ENCODE measurements at places on chromosomes 13 and 19.

DNA sequence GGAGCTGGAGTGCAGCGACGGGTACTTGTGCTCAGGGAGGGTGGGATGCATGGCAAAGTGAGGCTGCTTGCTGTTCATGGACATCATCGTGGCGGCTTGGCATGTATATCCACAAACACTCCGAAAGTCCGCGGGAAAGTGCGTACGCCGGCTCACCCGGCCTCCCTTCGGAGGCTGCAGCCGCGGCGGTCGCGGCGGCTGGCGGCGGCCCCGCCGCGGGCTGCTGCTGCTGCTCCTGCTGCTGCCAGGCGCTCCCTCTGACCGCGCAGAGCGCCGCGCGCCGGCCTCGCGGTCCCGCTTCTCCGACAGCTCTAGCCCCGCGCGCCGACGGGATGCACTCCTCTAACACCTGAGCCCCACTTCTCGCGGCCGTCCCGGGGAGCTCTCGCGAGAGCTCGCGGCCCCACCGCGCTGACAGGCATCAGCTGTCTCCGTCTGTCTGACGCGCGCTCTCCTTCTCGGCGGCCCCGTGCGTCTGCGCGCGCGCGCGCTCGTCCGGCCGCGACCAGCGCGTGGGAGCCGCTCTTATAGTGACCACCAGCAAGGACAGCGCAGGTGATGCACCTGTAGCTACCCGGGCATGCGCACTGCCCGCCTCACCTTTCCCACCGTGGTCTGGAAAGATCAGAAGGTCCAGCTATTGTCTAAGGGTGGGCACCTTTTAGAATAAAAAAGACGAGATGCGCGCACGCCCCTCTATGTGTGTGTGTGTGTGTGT, at the start of gene POU4F1:
TSS of gene POU4F1 (minus strand) at position 313 of the 718 bp plus-strand sequence. CDS start at position 87, 226 bp downstream.
- no peak for DNase-seq

DNA sequence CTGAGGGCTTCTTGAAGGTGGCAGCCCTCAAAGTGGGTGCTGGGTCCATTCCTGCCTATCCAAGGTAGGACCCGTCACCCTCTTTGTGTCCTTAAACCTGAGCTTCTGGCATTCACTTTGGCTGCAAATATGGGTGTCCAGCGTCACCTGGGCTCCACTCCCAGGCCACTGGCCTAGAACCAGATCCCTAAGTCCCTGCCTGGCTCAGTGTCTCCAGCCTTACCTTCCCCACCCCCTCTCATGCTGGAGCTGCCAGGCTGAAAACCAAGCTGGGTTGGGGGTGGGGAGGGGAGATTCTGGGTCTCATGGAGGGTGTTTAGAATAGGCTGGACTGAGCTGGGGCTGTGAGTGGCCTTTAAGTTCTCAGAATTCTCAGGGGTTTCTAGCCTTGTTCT, 12.4 kb downstream of the PDE4A start:
- no peak for DNase-seq

DNA sequence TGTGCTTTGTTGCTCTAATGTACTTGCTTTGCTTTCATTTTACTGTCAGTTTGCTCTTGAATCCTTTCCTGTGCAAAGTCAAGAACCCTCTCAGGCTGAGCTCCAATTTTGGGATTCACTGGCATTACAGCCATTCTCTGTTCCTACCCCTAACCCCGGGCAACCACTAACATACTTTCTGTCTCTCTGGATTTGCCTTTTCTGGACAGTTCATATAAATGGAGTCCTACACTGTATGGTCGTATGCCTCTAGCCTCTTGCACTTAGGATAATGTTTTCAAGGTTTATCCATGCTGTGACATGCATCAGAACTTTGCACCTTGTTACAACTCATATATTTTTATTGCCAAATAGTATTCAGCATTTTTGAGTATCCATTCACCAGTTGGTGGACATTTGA, 2.7 kb upstream of the TEX30 start:
- no peak for DNase-seq

- DNase-seq = no peak
Measured at GRCh38 chr19:5895890-5896289, 7.7 kb downstream of the NDUFA11 start.

GRCh38 chr19:35268536-35269437, at the start of gene USF2:
Gene USF2 (plus strand): TSS chr19:35268962. CDS start chr19:35269102, 140 bp downstream.
- DNase-seq = no peak

- DNase-seq = peak; percentile 80
Measured at GRCh38 chr19:54248016-54248601, 5.5 kb upstream of the LILRA6 start.

DNA sequence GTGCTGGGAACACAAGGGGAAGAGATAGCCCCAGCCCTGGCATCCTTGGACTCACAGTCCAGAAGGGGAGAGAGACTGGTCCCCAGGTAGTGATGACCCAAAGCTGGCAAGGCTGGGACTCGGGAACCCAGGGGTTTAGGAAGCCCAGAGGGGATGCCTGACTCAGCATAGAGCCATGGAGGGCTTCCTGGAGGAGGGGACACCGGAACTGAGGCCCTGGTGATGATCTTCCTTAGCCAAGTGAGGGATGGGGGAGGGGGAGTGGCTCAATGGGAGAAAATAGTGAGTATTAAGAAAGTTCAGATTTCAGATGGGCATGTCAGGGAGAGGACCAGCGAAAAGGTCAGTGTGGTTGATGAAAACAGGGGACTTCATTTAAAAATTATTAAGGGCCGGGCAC, 26.8 kb downstream of the EXOC3L2 start:
- DNase-seq = no peak

- no peak for DNase-seq
Measured at GRCh38 chr13:76853481-76853880, 32.7 kb downstream of the KCTD12 start.

DNA sequence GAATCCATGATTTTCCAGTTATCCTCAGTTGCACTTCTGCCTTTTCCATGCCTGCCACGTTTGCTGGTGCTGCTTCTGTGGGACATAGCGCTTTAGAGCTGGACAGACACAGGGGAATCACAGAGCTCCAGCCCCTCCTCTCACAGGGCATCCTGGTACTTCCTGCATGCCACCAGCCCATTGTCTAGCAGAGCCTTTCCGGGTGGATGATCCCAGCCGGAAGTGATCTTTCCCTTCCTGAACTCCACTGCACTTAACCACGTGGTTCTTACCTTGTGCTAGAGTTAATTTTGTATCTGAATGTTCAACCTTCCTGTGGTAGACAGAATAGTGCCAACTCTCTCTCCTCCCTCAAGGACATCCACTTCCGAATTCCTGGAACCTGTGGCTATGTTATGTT, 12.6 kb upstream of the OLFM4 start:
- no peak for DNase-seq

- DNase-seq = no peak
Measured at GRCh38 chr13:38824342-38824741, 137.5 kb downstream of the FREM2 start.

- DNase-seq = no peak
Measured at GRCh38 chr19:19677579-19677978, 8.9 kb downstream of the ZNF101 start.

- DNase-seq = no peak
Measured at GRCh38 chr13:66618702-66619101, 611.4 kb downstream of the PCDH9 start.

GRCh38 chr13:35460061-35460460, 16.4 kb downstream of the MAB21L1 start:
- DNase-seq = no peak

DNA sequence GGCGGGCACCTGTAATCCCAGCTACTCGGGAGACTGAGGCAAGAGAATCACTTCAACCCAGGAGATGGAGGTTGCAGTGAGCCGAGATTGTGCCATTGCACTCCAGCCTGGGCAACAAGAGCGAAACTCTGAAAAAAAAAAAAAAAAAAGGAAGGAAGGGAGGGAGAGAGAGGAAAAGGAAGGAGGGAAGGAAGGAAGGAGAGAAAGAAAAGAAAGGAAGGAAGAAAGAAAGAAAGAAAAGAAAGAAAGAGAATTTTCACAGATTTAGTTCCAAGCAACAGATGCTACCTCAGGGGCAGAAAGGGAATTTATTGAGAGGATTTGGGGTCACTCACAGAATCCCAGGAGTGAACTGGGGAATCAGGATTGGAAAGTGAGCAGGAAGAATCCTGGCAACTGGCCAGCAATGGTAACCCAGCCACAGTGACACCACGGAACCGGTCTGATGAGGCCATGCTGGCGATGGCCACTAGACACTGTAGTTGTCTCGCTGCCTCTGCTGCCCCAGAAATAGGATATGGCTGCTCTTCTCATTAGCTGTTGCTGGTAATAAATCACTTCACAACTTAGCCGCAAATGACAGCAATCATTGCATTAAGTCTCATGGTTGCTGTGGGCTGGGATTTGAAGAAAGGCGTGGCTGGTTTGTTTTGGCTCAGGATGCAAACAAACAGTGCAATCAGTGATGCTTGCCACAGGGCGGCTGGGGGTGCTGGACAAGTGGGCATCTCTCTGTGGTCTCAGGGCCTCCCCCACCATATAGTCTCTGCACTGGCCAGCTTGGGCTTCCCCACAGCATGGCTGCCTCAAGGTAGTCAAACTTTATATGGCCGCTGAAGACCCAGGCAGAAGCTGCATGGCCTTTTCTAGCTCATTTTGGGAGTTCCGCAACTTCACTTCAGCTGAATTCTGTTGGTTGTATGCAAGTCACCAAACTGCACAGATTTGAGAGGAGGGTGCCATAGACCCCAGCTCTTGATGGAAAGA, 5.2 kb upstream of the BCAM start:
- no peak for DNase-seq

DNA sequence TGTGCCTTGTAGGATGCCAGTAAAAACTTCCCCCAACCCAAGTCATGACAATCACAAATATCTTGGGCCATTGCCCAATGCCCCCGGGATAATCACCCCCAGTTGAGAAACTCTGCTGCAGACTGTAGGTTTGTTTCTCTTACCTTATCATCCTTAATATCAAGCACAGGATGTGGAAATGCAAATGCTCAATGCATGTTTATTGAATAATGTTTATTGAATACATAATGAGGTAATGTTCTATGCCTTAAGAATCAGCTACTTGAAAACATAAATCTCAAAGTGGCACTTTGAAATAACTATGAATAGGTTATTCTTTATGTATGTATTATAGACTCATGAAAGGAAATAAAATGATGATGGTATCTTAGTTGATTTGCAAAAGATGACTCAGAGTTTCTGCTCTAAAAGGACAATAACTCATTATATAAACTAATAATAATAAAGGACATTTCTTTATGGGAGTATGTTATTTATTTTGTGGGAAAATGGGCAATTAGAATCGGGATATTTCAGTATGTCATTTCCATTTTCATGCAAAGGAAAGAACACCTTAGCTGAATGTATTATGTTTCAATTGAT, 414.2 kb downstream of the EFNB2 start:
- no peak for DNase-seq

DNA sequence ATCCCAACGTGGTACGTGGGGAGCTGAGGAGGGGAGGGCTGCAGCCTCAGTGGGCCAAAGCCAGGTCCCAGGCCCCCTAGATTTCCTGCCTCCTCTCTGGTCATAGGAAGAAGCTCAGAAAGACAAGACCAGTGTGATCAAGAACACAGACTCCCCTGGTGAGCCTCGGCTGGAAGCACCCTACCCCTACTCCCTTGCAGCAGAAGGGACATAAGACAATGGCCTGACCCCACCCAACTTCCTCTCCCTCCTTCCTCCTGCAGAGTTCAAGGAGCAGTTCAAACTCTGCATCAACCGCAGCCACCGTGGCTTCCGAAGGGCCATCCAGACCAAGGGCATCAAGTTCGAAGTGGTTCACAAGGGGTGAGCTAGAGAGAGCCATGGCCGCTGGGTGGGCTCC, 11.5 kb downstream of the PODNL1 start:
- DNase-seq = no peak

- DNase-seq = no peak
Measured at GRCh38 chr13:32905063-32905863, 111.0 kb upstream of the KL start.

DNA sequence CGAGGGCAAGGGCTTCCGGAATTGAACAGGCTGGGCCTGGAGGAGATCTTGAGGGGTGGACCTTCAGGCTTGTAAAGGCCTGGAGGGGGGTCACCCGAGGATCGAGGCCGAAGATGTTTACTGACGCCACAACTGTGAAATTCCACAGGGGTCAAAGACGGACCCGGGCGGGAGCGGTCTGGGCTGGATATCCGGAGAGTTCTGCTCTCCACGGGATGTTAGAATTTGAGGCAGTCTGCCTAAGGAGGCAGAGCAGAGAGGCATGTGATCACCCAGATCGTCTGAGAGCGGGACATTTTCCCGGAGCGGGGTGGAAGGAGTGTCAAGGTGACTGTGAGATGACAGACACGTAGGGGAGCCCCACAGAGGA, 13.2 kb downstream of the KLHL26 start:
- no peak for DNase-seq

DNA sequence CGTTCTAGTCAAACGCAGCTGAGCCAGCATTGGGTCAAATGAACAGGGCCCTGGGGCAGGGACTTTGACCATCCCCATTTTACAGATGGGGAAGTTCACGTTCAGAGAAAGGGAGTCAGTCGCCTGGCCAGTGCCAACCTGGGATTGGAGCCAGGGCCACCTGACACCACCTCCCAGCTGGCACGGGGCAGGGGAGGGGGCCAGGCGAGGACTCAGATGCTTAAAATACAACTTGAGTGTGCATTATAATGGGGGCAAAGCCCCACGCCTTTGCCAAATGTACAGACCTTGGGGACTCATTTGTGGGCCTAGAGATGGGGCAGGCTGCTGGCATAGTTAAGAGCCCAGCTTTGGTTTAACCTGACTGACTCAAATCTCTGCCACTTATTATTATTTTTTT, 14.6 kb downstream of the PRR12 start:
- DNase-seq = no peak

GRCh38 chr13:77397636-77398035, 70.7 kb upstream of the MYCBP2 start:
- DNase-seq = no peak

GRCh38 chr13:23848019-23848418, 41.2 kb downstream of the MIPEP start:
- no peak for DNase-seq

DNA sequence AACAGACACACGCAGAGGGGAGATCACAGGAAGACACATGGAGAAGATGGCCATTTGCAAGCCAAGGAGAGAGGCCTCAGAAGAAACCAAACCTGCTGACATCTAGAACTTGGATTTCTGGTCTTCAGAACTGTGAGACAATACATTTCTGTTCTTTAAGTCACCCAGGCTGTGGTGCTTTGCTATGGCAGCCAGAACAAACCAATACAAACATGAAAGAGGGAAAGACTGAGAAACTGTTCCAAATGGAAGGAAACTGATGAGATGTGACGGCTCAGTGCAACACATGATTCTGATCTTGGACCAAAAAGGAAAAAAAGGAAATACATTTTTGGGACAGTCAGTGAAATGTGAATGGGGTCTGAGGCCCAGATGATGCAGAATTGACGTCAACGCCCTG, 30.2 kb upstream of the SACS start:
- no peak for DNase-seq

All from pons (tissue), 1 donor.